T-cell (primary cell): ENCODE measurements at places on chromosomes 4 and X. TPM values are rescaled to one million over a fixed set of nuclear protein-coding genes. Genes with fewer than 3 reads are reported as not detected.

DNA sequence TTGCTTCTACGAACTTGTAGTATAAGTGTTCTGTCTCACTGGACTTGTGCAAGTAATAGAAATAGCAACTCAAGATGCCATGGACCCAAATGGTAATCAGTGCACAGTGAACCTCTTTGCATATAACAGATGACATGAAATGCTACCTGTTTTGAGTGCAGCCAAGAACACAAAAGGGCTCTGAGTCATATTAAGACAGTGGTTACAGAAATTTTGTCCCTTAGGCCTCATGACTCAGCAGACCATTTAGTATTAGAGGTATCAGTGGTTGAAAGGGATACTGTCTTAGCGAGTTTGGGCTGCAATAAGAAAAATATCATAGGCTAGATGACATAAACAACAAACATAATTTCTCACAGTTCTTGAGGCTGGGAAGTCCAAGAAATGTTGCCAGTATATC is 502.9 kb upstream of the PCDH10 start:
- DNase-seq, result no peak

DNA sequence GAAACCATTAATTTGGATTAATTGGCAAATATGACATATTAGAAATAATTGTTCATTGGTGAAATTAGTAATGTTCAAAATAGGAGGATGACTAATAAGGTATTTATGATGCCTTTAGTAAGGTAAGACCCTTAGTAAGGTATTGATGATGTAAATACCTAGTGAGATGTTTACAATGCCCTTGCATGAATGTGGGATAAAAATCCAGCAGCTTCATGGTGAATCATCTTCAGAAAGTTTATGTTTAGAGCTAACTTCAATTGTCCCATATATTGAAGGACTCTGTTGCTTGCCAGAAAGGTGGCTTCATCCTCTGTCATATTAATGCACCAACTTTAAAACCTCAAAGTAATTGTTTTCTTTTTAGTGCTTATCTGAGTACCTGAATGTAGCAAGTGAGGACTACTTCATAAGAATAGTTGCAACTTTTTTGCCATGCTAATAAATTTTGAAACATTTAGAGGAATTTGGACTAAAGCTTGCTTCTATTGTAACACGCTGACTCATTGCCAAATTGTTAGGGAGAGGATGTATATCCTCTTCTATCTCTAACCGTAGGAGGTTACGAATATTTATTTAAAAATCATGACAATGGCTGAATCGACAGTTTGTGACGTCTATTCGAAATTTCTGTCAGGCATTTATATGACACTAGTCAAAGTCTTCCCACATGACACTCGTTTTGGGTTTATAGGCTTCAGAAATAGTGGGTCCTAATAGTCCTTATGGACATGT is 174.1 kb upstream of the HS3ST1 start:
- DNase-seq, result no peak

- DNase-seq, result no peak
Measured at GRCh38 chr4:53653484-53654053, 62.3 kb upstream of the LNX1 start.

DNA sequence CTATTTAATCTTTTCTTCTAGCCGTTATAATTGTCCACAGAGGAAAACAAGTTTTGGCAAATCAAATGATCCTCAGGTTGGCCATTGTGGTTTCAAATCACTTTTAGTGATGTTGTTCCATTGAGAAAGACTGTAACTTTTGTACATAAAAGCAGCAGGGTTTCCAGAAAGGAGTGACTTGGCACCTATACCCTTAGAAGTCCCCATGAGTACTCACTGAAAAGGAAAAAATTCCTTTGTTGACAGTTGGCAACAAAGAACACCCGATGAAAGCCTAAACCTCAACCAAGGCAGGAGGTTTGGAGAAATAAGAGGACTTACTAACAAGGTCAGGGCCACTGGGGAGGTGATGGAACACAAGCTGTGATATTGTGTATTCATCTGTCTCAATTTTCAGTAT is 474.4 kb downstream of the RAPGEF2 start:
- no peak for DNase-seq

DNA sequence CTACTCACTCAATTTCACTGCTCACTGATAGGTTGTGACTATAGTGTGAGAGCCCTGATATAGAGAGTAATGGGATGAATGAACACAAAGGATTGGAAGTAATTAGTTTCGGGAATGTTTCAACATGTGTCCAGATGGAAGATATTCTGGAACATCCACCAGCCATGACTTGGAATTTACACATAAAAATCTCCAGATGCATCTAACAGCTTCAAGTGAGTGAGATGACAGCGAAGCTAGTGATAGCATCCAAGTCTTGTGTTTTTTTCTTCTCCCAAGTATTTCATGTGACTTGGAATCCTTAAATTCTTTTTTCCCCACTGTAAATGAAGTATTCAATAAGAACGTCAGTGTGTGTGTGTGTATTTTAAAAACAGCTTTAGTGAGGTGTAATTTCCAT is 82.1 kb downstream of the CLDN34 start:
- DNase-seq, result no peak

DNA sequence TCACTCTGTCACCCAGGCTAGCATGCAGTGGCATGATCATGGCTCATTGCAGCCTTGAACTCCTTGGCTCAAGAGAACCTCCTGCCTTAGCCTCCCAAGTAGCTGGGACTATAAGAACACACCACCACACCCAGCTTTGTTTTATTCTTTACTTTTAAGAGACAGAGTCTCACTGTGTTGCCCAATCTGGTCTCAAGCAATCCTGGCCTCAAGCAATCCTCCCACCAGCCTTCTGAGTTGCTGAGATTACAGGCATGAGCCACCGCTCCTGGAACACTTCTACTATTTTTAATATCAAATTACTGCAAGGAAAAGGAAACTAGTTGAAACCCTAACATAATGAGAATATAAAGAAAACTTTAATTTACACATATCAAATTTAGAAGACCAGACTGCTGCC is 85.4 kb downstream of the FAM13A start:
- DNase-seq, result no peak

GRCh38 chr4:184362396-184362795 is 112.0 kb downstream of the IRF2 start:
- DNase-seq, result no peak

- no peak for DNase-seq
Measured at GRCh38 chrX:6149060-6149872, 79.4 kb downstream of the NLGN4X start.

Gene SPANXA2
- total RNA-seq, result not detected

Gene OPN1MW3
- total RNA-seq, result not detected

Gene HMGB2
- 87.6 TPM for total RNA-seq

Gene TLR7
- total RNA-seq, result 0.66 TPM

Gene FAM236D
- total RNA-seq, result not detected

Gene RHOXF1
- 1.1 TPM for total RNA-seq

Gene PDE6B
- total RNA-seq, result 14.2 TPM

Gene FHL1
- total RNA-seq, result 26.0 TPM

Gene STARD8
- total RNA-seq, result 0.25 TPM

Gene SPATA4
- not detected for total RNA-seq

Gene RBMXL3
- total RNA-seq, result not detected
